ENCODE measurements at places on chromosomes 1 and 21.

DNA sequence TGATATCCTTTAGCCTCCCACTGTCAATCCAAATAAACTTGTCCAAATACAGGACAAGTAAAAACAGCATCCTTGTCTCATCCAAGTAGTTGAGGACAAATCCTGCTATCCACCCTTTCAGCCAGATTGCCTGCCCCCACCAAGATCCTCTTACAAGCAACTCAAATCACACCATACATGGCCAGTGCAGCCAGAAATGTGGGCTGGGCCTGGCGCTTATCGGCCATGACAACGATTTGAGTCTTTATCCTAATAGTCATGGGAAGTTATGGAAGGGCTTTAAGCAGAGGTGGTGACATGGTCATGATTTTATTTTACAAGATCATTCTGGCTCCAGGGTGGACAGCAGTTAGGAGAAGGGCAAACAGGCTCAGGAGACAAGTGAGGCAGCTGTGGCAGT, 6.3 kb downstream of the GPA33 start:
- no peak for DNase-seq

- no peak for DNase-seq
Measured at GRCh38 chr1:43704838-43705237, 2.5 kb upstream of the ST3GAL3 start.

- DNase-seq, result peak; percentile 26
Measured at GRCh38 chr1:90347366-90347765, 352.5 kb downstream of the ZNF326 start.

GRCh38 chr1:198771563-198772153, 132.8 kb downstream of the PTPRC start:
- DNase-seq, result peak; percentile 39

- DNase-seq, result peak; percentile 70
Measured at GRCh38 chr1:184390889-184391288, 4.1 kb downstream of the C1orf21 start.

DNA sequence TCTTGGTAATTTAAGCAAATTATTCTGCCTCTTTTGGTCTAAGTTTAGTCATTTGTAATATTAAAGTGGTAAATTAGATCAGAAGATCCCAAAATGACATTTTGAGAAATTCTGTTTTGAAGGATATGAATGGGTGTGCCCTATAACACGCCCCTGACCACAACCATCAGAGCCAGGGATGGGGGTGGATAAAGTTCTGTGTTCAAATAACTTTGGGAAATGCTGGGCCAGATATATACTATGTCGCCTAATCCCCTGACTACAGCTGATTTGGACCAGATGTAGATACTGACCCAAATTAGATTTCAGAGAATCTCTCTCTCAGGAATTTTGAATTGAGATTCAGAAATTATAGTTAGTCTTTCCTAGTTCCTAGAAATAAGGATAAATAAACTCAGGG, 21.2 kb upstream of the EDEM3 start:
- no peak for DNase-seq

- DNase-seq, result no peak
Measured at GRCh38 chr1:11365744-11366387, 92.9 kb downstream of the UBIAD1 start.

GRCh38 chr21:38170283-38170682, 86.5 kb upstream of the KCNJ15 start:
- DNase-seq, result peak; percentile 62

DNA sequence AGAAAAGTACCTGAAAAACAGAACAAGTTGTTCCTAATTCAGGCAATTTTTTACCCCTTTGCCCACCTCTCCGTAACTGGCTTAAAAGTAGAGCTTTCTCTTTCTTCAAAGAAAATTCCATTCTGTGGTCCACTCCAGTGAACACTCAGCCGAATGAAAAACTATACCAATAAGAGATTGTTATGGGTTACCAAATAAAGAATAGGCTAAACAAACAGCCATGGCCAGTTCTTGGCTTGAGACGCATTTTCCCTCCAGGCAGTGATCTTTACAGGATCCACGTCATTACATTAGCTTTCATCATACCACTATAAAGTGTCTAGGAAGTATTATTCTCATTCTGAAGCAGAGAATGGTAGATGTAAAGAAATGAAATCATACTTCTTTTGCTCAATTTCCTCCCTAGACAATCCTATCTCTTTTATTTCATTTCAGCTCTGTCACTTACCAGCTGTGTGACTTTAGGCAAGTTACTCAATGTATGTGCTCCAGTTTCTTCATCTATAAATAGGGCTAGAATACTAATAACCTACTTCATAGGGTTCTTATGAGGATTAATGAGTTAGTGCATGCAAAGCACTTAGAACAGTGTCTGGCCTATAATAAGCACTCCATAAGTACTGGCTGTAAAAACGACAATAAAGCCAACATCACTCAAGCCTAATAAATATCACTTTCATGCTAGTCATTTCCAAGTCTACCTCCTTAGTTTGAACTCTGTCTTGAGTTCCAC, 26.5 kb upstream of the TRIM45 start:
- DNase-seq, result peak; percentile 82

DNA sequence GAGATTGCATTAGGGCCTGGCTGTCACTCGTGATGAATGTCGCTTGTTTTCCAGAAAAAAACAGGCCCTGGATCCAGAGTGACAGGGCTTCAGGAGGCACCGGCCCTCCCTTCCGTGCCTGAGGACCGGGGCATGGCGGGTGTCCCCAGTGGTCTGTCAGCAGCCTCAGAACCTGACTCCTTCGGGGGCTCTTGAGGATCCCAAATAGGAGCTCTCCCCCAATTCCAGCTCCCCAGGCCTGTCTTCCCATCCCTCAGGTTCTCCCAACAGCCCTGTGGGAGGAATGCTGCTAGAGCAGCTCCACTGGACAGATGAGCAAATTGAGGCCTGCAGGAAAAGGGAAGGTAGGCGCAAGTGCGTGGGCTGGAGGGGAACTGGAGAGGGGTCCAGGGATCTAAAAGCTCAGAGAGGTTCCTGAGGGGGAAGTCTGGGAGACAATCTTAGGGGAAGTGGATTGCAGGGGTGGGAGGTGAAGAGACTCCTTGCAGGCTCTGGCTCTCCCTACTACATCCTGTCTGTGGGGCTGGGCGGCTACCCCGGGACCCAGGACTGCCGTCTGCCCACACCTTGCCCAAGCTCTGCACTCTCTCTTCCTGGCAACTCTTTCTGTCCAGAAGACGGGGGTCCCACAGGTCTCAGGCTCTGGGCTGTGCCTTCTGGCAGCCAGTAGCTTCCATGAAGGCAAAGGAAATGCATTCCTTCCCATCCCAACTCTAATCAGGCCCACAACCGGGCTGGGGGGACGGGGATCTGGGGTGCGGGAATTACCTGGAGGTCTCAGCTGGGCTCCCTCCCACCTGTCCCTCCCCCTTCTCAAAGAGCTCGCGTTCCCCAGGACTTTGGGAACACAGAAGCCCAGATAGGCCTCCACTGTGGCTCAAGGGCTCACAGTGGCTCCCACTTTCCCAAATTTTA, 105.7 kb upstream of the CASZ1 start:
- DNase-seq, result no peak

- DNase-seq, result no peak
Measured at GRCh38 chr21:41827951-41828883, 50.9 kb downstream of the PRDM15 start.

All from bronchial epithelial cell (primary cell).